ENCODE measurements at places on chromosomes 7 and 10.

DNA sequence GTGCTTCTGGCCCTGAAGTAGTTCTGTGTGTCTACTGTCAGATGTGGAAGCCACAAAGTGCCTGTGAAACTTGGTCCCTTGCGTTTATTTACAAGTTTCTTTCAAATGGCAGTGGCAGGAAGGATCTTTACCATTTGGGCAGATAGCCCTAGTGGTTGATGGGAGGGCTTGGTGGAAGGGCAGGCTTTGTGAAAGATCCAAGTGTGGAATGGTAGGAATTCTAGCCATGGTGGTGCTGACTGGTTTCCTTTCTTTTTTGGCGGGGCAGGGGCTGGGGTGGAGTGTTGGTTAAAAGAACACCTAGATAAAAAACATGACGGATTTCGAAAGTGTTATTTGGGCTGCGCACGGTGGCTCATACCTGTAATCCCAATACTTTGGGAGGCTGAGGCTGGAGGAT is 27.0 kb downstream of the AUTS2 start:
- no peak for DNase-seq

DNA sequence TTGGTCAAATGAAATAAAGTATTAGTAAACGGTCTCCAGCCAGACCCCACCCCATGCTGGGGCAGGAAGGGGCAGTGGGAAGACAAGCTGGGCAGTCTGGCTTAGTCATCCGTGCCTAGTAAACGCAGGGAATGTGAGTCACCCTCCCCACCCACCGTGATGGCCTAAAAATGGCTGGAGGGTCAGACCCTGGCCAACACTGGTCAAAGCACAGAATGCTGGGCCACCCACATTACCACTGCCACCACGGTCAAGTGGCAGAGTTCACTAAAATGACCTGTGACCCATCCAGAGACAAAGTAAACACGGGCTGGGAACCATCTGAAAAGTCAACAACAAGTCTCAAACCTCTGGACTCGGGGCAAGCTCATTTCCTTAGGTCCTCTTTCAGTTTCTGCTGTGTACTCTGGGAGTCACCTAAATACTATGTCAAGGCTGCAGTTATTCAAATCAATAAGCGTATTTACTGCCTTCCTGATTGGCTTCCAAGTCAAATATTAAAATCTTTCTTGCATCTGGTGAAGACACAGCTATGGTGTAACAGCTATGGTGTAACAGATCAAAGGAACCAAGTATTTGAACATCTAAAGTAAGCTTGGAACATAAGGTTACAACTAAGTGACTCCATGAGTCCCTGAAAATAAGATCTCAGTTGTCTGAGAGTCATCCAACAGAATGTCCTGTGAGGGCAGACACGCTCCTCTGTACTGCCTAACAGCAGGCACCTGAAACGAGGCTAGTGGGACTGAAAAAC is 3.0 kb downstream of the ZFAND2A start:
- no peak for DNase-seq

GRCh38 chr10:1966712-1967376 is 229.5 kb upstream of the ADARB2 start:
- DNase-seq = no peak

GRCh38 chr10:80520661-80521470 is 16.8 kb upstream of the SH2D4B start:
- DNase-seq = no peak

DNA sequence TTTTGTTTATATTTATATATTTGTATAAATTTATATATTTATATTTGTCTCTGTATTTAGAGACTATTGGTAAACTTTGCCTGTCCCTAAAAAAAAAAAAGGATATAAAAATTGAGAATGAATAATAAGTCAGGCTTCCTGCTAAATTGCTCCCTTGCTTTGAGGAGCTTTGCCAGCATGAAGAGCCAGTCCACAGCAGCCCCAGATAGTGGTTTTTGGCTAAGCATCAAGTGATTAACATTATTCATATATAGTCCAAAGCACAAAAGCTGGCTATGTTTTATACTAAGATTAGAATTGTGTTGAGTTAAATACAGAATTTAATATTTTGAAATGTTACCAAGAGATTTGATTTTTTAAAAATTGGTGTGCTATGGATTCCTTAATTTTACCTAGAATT is 264.9 kb upstream of the FERD3L start:
- DNase-seq = peak; percentile 76

DNA sequence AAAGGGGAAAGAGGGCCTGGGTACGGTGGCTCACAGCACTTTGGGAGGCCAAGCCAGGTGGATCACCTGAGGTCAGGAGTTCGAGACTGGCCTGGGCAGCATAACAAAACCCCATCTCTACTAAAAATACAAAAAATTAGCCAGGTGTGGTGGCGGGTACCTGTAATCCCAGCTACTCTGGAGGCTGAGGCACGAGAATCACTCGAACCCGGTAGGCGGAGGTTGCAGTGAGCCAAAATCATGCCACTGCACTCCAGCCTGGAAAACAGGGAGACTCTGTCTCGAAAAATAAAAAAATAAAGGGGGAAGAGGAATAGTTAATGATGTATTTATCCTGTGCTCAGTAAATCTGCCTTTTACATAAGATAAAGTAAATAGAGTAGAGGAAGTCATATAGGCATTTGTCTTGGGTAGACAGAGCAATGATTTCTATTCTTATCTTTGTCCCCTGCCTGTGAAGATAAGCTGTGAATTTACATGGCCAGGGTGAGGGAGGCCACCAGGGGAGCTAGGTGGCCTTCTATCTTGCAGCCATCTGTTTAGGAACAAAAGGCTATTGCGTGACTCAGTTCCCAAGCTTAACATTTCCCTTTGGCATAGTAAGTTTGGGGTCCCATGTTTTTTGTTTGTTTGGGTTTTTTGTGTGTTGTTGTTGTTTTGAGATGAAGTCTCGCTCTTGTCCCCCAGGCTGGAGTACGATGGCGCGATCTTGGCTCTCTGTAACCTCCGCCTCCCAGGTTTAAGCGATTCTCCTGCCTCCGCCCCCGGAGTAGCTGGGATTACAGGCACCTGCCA is 73.2 kb upstream of the GTF2I start:
- DNase-seq = no peak

GRCh38 chr7:131034166-131034881 is 293.4 kb upstream of the MKLN1 start:
- no peak for DNase-seq

GRCh38 chr10:10326116-10326515 is 691.6 kb upstream of the CELF2 start:
- DNase-seq = no peak

DNA sequence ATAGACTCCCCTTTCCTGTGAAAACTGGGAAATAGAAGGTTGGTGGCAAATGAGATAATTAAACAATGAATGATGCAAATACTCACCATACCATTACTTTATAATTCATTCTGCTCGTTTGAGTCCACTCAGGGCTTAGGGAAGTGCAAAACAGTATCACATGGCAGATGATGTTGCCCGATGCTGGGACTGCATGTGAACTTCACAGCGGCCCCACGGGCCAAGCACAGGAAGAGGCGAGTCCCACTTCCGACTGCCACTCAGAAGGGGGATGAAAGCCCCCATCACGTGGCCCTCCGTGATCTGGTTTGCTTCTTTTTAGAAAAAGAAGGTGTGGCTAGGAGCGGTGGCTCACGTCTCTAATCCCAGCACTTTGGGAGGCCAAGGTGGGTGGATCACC is 71.5 kb downstream of the PRPF18 start:
- no peak for DNase-seq

GRCh38 chr10:119700321-119700954 is 25.4 kb upstream of the INPP5F start:
- DNase-seq = no peak

DNA sequence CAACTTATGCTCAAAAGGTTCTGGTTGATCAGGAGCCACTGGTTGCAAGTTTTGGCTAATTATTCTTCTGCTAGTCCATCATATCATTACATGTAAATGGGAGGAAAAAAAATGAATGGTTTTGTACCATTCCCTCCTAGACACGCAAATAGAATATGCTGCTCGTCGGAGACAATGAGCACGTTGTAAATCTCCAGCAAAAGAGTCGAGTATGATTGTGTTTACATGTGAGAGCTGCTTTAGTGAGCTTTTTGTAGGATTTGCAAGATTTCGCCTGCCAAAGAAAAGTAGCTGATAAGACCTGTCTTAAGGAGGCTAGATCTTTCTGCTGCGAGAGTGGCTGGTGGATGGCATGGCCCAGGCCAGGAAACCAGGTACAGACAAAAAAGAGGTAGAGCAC is 109.0 kb downstream of the ZMYND11 start:
- no peak for DNase-seq

DNA sequence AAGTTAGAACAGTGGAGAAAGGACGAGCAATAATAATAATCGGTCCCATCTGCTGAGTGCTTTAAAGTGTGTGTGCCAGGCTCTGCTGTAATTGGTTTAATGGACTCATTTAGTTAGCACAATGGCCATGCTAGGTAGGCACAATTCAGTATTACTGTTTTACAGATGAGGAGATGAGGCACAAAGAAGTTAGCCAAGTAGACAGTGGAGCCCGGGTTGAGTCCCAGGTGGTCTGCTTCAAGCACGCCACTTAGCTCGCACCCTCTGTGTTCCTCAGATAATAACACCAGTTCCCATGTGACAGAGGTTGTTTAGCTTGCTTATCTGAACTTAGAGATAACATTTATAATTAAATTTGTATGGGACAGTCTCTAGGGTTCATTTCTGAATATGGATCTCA is 101.6 kb upstream of the GJD4 start:
- no peak for DNase-seq

- DNase-seq = peak; percentile 52
Observed at GRCh38 chr10:118501171-118501570, 94.3 kb downstream of the PRLHR start.

DNA sequence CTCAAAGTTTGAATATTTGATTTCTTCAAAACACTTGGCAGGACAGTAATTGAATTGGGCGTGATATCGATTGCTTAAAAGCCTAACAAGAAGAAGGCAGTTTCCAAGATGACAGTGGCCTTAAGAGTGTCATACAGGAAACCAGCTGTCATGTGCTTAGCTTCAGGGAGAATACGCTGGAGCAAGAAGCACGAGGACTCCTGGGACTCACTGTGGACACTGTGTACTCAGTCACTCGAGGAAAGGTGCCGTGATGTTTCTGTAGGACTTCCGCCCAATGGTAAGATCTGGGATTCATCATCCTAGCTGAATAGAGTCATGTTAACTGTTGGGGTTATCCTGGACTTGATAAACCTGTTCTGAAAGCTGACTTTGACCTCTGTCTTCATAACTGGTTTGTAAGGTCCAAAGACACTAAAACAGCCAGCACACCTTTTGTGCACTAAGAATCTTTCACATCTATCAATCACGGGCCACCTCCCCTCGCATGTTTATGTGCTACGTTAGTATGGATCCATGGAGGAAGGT is 113.5 kb downstream of the CELF2 start:
- no peak for DNase-seq

- no peak for DNase-seq
Observed at GRCh38 chr7:2321020-2321419, 6.8 kb upstream of the SNX8 start.

DNA sequence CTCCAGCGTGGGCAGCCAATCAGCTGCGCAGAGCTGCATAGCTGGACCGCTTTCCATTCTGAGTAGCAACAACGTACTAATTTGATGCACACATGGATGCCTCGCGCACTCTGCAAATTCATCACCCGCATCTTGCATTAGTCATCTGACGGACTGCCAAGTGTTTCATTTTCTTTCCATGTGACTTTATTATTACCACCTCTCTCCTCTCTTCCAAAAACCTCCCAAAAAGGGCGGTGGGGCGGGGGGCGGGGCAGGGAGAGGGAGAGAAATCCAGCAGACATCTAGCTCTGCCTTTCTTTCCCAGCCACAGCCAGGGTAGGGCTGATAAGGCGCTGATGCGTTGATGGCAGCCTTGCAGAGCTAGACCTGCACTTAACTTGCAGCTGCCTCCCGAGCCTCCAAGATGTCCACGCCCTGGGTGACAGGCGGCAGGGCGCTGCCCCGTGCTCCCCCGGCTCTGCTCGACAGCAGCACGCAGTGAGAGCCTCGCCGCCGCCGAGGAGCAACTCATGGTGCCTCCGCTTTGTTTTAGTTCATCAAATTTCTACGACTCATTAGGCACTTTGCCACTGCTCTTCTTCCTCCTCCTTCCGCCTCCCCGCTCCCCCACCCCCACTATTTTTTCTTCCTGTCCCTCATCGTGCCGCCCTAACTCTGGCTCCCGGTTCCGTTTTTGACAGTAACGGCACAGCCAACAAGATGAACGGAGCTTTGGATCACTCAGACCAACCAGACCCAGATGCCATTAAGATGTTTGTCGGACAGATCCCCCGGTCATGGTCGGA is 147.3 kb downstream of the CELF2 start:
- DNase-seq = peak; percentile 93

DNA sequence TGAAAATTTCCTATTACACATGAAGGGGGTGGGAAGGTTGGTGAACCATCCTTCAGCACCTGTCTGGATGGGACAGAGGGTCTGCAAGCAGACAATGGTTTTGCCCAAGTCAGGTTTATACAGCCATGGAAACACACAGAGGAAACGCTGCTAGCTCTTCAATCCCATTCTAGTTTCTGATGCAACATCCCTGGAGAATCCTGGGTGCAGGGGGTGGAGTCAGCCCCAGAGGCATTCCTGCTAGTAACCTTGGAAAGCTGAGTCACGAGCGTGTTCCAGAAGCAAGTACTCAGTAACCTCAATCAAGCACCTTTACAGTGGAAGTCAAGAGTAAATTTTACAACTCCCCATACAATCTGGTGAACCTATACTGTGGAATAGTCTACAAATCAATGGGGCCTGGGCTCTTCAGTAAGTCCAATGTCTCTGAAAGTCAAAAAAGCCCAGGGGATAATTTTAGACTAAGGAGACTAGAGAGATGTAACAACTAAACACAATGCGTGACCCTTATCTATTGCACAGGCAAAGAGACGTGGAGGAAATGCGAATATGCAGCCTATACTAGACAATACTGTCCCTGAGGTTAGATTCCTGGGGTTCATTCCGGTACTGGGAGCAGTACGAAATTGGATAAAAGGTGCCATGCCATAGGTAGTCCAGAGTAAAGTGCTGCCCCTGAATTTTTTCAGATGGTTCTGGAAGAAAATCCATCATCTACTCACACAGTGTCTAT is 95.4 kb downstream of the ZRANB1 start:
- peak; percentile 80 for DNase-seq

GRCh38 chr7:29297194-29297890 is 102.8 kb downstream of the CHN2 start:
- no peak for DNase-seq

DNA sequence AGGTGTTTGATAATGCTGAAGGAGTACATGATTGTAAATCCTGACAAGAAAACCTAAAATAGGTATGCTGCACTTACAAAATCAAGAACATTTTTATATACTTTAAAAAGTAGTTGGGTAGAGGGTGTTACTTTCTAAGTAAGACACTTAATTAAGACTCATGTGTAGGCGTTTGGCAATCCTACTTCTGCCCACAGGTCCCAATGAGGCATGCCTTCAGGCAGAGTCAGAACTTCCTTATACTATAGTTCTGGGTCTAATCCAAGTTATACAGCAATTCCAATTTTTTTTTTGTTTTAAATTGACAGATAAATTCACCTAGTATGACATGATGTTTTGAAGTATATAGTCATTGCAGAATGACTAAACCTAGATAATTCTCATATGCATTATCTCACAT is 1188.5 kb upstream of the PHF14 start:
- DNase-seq = no peak

GRCh38 chr10:607545-608185 is 81.8 kb downstream of the DIP2C start:
- DNase-seq = peak; percentile 90

GRCh38 chr7:3266240-3266639 is 34.8 kb upstream of the SDK1 start:
- no peak for DNase-seq
